ENCODE measurements at places on chromosomes 3 and 15.

GRCh38 chr3:115470254-115470653 is 153.1 kb upstream of the GAP43 start:
- DNase-seq: no peak

DNA sequence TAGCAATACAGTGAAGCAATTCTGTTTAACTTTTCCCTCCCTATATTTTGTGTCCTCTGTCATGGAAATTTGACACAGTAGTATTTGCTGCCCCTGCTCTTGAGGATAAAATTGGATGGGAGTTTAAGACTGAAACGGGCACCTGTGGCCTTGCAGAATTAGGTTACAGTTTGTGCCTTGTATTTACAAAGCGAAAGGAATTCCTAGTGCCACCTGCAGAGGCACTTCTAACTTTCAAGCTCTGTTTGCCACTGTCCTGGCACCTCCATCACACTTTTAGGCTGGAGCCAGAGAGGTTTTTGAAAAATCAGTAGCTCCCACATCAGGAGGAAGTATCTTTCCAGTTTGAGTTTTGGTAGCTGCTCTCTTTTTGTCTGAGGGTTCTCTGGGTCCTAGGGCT is 39.5 kb downstream of the CD86 start:
- DNase-seq: no peak

DNA sequence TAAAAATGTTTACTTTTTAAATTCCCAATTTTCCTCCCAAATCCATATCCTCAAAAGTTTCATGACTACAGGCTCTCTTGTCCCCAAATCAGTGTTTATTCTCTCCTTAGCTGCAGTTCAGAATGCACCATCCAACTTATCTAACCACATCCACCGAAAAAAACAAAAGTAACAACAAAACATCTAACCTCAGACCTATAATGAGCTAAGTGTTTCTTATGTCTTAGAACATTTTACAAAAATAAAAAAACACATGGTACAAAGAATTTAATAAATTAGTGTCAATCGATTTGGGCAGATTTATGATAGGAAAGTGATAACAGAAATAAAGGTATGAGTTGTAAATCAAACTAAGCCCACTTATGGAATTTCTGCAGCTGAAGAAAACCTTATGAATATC is 13.6 kb downstream of the SATB1 start:
- no peak for DNase-seq

DNA sequence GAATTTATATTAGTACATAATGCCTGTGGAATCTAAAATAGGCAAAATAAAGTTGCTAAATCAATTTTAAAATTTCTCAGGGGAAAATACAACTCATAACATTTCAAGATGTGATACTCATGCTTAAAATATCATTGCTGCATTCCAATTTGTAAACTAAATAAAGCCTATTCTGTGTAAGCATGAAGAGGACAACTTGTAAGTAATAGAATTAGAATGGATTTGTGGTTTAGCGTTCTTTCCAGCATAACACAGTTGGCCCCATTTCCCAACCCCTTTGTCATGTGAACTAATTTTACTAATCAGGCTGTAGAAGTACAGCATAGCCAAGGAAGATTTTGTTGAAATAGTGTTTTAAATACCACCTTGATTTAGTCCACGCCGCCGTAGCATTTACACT is 437.2 kb downstream of the SI start:
- DNase-seq: no peak

DNA sequence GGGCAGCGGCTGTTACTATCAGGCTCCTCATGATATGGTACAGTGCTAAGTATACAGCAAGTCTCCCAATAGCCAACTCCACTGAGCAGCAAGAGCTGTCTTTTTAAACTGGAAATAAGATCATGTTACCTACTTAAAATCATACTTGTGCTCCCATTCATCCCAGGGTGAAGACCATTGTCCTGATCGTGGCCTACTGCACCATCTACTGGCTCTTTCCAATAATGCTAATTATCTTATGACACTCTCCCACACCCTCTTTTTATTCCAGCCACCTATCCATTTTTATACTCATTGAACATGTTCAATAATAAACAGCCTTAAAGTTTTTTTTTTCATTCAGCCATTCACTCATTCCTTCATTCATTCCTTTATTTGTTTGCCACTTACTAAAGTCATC is 117.7 kb downstream of the GBE1 start:
- DNase-seq: no peak

GRCh38 chr3:160927620-160928019 is 171.6 kb downstream of the PPM1L start:
- DNase-seq: no peak

DNA sequence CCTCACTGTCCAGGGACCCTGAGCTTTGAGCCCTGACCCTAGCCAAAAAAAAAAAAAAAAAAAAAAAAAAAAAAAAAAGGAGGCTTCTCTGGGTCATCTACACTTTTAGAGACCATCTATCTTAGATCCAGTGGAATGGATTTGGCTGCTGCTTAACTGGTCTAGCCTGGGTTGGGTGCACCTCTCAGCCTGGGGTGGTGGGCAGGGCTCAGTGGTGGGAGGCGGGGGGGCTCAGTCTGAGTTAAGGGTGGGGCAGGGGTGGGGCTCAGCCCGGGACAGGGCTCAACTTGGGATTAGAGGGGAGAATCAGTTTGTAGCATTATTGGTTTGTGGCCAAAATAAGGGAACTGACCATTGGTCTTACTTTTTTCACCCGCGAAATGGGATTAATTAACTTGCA is 139.2 kb downstream of the TPRA1 start:
- DNase-seq: no peak

DNA sequence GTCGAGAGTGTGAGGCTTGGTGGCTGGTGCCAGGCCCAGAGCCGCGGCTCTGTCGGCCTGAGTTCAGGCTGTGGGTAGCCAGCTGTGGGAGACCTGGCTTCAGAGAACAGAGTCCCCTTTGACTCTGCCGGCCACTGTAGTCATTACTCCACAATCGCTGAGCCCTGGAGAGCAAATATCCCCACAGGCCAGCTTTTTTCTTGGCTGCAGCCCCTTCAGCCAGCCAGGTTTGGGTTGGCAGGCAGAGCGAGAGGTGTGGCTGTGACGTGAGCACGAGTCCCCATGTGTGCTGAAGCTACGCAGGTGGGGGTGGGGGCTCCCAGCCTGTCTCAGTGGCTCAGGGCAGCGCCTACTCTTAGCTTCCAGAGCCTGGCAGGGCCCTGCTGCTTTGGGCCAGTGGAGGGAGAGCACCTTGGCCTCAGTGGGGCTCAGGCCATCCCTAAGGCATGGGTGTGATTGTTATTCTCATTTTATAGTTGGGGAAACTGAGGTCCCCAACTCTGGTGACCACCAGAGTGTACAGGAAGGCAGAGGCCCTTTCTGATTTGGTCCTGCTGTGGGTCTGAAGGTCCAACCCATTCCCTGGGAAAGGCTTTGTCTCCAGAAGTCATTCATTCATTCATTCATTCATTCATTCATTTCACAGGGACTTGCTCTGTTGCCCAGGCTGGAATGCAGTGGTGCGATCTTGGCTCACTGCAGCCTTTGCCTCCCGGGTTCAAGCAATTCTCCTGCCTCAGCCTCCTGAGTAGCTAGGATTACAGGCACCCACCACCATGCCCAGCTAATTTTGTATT is 45.7 kb upstream of the LCTL start:
- DNase-seq: no peak

DNA sequence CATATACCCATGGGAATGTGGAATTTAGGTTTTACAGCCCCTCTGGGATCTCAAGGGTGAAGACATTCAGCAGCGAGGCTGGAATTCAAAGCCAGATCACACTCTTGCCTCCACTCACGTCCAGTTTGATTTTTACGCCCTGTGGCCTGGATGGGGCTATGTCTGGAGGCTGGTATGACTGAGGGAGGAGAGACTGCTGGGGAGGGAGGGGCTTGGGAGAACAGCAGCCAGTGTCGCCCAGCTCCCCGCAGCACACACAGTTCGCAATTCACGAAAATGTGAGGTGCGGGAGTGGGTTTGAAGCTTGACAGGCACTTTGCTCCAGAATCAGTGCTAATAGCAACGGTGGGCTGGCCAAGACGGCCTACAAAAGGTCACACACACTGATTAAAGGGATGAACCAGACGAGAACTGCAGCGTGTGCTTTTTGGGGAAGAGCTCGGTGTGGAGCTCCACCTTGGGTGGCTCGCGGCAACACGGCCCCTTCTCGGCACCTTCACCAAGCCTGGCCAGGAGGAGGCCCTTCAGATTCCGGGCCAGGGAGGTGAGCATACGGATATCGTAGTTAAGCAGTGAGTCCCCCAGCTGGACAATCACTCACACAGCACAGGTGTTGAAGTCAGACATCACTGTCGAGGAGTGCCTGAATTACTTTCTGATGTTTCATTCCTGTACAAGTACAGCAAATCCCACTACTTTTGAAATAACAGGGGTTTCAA is 16.4 kb downstream of the EHD4 start:
- DNase-seq: no peak

DNA sequence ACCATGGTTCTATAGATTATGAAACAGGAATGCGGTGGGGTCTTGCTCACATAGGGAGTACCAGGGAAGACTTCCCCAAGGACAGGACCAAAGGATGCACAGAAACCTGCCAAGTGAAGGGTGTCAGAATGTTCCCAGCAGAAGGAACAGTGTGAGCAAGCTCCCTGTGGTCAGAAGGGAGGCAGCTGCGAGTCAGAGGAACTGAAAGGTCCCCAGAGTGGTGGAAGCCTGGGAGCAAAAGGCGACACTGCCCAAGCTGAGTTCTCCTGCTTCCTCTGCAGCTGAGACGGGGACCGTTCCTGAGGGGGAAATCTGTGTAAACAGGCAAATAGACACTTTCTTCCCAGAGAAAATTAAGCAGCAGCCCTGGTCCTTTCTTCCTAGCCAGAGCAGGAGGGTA is 14.2 kb upstream of the SLC6A6 start:
- DNase-seq: no peak

GRCh38 chr3:195731356-195731905 is 10.7 kb downstream of the MUC20 start:
- DNase-seq: no peak

- peak; percentile 42 for DNase-seq
Measured at GRCh38 chr3:111605493-111605892, 10.3 kb upstream of the ZBED2 start.

GRCh38 chr3:44954304-44954703 is 21.7 kb downstream of the ZDHHC3 start:
- no peak for DNase-seq

- DNase-seq: no peak
Measured at GRCh38 chr15:67199881-67200763, 54.3 kb downstream of the AAGAB start.

- no peak for DNase-seq
Measured at GRCh38 chr3:177144922-177145321, 52.4 kb downstream of the TBL1XR1 start.

- peak; percentile 8 for DNase-seq
Measured at GRCh38 chr3:130849091-130849552, 44.8 kb upstream of the ATP2C1 start.

DNA sequence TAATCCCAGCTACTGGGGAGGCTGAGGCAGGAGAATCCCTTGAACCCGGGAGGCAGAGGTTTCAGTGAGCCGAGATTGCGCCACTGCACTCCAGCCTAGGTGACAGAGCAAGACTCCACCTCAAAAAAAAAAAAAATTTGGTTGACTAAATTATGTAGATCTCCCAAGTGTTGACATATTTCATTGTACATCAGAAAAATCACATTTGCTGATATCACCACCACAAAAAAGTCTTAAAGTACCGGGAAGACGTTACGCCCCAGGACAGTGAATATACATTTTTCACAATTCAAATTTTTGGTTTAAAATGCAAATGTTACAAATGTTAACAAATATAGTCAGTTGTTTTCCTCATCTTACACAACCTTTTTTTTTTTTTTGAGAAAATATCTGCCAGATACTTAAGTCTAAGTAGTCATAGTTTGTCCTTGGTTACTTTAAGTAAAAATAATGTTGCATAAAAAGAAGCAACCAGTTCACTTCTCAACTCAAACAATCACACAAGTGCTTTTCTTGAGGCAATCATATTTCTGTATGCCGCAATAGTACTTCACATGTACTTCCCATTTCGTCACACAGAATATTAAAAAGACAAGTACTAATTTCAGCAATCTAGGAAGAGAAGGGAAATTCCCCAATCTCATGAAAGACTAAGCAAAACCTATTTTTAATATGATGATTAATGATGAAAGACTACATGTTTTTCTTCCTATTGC is 41.0 kb upstream of the TCF12 start:
- DNase-seq: no peak

DNA sequence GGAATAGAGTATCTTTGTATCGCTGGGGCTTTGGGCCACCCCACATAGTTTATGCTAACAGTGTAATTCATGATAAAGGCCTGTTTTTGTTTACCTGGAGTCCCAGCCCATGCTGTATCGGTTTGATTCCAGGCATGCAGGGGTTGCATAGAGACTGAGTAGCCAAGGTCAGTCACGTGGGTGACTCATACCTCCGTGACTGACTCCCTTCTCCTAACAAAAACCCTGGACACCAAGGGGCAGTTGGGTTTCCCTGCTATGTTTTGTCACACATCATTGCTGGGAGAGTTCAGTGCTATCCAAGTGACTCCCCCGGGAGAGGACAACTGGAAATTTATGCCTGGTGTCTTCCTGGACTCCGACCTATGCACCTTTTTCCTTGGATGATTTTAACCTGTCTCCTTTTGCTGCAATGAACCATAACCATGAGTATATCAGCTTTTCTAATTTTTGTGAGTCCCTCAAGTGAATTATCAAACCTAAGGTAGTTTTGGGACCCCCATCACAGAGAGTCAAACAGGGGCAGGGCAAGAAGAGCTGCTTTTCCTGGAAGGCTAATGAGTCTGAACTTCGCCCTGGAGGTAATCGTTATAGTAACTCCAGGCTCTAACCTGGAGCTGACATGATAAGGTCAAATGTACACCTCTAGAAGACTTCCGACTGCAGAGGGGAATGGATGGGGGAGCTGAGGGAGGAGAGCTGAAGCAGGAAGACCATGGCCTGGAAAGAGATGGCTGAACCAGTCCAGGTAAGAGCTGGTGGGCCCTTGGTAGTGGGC is 57.0 kb downstream of the SRGAP3 start:
- no peak for DNase-seq

GRCh38 chr3:170808041-170808440 is 62.0 kb downstream of the RPL22L1 start:
- no peak for DNase-seq

DNA sequence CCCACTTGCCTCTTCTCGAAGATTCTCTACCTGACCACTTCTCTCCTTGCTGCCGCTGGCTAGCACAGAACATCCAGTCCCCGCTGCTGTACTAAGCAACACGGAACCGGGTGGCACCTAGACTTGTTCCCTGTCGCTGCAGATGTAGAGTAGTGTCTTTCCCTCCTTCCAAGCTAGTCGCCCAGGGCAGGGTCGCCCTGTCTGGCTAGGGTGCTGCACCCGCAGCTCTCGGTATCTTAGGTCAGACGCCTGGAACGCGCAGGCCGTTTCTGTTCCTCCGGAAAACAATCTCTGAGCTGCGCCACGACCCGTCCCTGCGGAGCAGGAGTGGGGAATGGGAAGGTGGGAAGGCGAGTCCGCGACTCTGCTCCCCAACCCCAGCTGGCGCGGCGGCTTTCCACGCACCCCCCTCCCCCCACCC is 758 bp upstream of the SNX33 start:
- peak; percentile 14 for DNase-seq

DNA sequence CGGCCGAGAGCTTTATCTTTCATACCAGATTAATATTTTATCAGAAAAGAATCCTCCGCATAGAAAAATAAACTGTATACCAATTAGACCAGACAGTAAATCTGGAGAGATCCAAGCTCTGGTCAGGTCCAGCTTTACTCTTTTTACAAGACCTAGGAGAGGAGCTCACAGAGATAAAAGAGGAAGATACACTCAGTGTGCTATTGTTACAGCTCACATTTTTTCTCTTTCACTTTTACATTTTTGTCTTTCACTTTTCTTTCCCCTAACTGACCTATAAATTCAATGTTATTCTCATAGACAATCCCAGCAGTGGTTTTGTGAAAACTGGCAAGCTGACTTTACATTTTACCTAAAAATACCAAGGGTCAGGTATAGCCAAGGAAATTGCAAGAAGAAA is 55.8 kb downstream of the GUCA1C start:
- DNase-seq: no peak
